ENCODE measurements at places on chromosomes 4 and X.

GRCh38 chr4:113905301-113905700 lies 74.1 kb downstream of the ARSJ start:
- DNase-seq = peak; percentile 29

DNA sequence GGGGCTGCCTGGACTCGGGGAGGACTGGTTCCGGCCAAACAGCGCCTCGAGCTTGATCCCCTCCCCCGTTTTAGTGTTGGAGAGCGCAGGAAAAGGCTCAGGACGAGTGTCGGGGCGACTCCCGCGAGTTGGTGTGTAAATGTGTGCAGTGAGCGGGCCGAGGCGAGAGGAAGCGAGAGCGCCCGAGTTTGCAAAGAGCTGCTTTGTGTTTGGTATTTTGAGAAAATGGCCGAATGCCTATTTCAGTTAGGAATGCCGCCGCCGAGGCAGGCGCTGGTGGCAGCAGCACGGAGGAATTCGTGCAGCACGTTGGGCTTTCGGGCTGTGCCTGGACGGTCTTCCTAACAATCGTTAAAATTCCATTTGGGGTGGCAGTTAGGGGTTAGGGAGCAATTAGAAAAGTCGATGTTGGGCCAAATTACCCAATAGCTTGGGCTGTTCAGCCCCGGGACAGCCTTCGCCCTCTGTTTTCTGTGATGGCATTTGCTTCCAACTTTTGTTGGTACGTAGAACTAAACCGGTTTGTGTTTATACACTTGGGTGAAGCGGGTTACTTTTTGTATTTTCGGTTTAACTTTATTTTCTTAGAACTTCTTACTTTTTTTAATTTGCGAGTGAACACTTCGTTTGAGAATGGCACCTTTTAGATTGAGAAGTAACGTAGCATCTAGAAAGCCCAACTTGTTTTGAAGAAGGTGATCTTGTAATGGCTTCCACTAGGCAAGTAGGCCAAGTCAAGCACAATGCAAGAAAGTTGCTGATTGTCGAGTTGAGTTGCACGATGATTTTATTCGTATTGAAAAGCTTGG lies 1.6 kb downstream of the REST start:
- DNase-seq = peak; percentile 61

- peak; percentile 61 for DNase-seq
These were observed 842.1 kb upstream of the HTR2C start for GRCh38 chrX:113741744-113742143.

GRCh38 chr4:142405695-142406498 lies 440.2 kb downstream of the INPP4B start:
- no peak for DNase-seq

- peak; percentile 87 for DNase-seq
These were observed 49.7 kb upstream of the ANKRD17 start for GRCh38 chr4:73308286-73308685.

DNA sequence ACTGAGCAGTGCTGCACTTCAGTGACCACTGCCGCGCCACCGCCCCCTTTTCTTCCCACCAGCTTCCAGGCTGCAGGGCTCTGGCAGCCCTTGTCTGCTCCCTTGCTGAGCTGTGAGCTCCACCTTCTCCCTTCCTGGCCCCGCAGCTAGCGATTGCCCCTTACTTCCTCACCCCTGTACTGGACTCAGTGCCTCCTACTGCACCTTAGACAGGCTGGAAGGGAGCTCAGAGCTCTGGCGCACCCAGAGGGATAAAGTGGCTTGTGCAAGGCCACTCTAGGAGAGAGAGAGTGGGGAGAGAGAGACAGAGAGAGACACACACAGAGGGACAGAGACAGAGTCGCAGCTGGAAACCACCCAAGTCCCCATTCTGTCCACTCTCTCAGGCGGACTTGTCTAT lies 6.0 kb downstream of the RASL11B start:
- DNase-seq = no peak

DNA sequence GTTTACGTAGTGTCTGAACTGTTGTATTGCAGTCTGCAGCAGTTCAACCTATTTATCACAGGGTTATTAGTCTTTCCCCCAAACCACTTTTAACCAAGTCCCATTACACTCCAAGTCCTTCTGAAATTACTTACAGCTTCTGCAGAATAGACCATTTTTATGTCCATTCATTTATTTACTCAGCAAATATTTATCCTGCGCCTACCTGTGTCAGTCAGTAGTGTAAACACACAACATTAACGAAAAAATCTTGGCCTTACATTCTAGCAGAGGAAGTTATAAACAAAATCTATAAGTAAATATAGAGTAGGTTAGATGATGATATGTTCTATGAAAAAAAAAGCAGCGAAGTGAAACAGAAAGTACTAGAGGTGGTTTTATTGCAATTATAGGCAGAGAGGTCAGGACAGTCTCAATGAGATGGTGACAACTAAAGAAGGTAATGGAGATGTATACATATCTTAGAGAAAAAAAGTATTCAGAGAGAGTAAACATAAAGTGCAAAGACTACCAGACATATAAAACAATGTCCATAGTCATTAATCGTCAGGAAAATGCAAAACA lies 534.7 kb downstream of the KCNIP4 start:
- DNase-seq = no peak

DNA sequence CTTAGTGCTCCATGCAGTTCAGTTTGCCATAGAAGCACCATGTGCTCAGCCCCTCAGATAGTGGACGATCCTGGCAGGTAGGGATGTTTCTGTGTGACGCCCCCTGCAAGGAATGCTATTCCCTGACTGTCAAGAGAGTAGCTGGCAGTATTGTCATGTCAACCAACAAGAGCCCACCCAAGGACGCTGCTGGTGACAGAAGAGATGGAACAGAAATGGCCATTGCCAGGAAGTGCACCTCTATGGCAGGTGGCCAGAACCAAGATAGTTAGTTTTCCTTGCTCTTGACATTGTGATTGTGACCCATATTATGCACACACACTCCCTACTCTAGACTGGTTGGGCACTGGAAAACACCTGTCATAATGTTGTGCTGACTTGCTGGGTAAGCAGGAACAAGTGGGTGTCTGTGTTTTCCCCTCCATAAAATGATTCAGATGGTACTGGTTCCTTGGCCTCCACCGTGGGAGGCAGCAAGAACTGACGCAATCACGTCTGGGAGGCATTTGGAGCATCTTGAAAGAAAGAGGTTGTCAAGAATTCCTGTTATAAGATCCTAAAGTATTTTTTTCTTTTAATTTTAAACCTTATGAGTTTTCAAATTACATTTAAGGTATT lies 507.9 kb downstream of the MID1IP1 start:
- no peak for DNase-seq

GRCh38 chr4:153523941-153524386 lies 57.8 kb downstream of the TMEM131L start:
- peak; percentile 45 for DNase-seq

GRCh38 chr4:87499403-87500091 lies 29.6 kb downstream of the SPARCL1 start:
- DNase-seq = no peak

DNA sequence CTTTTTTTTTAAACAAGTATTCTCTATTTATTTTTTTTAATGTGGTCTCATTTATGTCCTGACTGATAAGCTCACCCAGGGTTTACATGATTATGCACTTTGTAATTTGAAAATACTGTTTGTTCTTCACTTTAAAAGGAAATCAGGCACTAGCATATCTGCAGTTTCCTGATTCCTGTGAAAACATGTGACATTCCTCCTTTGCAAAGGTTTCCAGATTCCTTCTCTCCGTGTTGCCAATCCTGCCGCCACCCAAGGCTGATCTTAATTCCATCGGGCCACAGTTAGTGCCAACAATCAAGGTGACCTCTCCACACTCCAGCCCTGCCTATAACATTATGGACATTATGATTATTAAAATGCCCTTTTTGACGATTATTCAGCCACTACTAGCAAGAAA lies 225.4 kb downstream of the PCDH7 start:
- DNase-seq = no peak

DNA sequence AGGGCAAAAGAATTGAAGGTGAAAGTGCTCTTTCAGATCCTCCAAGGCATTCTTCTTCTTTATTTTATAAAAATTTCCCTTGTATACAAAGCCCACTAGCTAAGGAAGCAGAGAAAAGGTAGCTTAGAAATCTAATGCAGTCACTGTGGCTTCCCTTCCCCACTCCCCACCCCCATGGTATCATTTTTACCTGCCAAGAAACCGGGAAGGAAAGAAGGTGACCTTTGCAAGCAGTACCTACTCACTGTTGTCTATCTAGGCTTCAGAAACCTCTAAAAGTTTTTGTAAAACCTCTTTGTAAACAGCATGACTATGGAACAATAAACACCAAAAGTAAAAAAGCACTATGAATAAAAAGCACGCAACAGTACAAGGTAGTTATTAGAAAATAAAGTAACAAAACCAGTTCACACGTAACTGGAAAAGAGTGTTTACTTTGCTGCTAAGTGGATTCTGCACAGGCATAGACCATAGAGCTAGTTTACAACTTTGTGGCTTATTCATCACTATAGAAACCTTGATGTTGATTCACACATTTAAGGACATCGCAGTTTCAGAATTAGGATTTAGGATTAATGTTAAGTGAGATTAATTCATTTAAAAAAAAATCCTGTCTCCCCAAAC lies 109.6 kb upstream of the FTHL17 start:
- DNase-seq = no peak

- no peak for DNase-seq
These were observed 64.6 kb downstream of the ANAPC4 start for GRCh38 chr4:25441519-25442117.

GRCh38 chr4:175330236-175330635 lies 412.1 kb downstream of the ADAM29 start:
- no peak for DNase-seq

DNA sequence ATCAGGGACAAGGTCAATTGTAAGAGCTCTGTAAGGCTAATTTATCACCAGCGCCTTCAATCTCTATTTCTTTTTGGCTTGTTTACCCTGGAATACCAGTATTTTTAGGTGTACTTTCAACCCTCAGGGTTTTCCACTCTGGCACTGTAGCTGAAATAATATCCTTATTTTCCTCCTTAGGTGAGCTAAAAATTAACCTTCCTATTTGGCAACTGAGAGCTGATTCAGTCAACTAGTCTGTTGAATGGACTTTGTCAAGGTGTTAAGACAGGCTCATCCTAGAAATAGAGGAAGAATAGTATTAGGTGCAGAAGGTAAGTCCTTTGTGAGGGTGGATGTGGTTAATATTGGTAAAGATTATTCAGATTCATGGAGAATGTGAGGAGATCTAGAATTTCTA lies 101.3 kb upstream of the BANK1 start:
- no peak for DNase-seq

DNA sequence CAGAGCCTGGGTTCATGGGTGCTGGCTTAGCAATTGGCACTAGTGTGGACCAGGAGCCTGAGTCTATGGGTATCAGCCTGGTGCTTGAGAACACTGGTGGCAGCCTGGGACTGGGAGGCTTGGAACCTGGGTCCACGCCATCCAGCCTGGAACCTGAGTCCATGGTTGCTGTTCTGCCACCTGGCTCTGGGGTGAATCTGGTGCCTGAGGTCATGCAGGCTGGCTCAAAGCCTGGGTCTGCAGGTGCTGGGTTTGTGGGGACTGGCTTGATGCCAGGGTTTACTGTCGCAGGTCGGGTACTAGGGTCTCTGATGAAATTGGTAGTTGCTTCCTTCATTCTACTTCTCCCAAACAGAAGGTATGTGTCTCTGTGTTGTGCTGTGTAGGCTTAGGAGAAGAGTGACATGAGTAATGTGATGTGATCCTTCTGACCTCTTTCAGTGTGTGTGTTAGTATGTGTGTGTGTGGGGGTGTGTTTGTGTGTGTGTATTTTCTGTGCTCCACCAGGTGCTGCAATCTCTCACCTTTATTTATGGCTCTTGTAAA lies 517.0 kb upstream of the EPHA5 start:
- no peak for DNase-seq

- no peak for DNase-seq
These were observed 901 bp downstream of the JADE1 start for GRCh38 chr4:128810331-128810870.

DNA sequence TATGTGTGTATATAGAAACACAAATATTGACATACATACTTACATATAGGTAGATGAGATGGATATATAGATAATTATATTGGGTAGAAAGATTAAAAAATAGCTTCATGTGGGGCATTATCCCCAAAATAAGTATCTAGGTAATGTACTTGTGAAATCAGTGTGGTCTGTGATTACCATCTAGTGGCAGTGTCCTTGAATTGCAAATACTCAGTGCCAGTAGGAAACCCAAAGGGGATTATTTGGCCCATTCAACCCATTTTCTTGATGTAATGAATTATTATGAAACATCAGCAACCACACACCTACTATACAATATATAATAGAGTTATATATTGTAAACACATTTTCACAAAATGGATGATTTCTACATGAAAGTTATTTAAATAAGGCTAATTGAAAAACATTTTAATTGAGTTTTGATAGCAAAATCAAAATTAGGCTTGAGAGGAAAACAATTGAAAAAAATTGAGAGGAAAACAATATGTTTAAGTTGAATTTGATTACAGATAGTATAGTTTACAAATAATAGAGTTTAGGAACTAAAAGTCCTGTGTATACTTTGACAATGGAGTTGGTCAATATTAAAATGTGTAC lies 389.4 kb downstream of the GALNTL6 start:
- DNase-seq = peak; percentile 11

DNA sequence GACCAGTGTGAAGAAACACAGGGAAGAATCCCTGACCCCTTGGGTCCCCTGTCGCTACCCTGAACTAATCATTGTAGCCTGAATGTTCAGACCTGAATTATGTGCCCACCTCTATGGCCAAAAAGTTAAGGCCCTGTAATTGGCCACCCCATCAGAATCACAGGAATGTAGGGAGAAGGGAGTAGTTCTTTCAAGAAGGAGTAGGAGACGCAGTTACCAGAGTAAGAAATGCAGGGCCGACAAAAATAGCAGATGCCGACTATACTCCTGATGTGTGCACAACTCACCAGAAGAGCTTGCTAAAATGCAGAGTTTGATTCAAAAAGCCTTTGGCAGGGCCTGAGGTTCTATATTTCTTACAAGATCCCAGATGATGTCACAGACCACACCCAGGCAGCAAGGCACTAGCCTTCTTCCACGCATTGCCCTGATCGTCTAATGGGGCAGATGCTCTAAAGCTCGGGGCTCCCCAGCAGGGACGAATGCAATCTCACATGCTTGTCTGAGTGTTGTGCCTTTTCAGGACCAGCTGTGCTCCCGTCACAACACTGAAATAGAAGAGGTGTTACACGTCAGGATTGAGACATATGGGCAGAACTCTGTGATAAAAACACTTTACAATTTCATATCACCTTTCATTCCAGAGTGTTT lies 161.0 kb upstream of the FAM241A start:
- no peak for DNase-seq

- DNase-seq = no peak
These were observed 28.6 kb downstream of the MND1 start for GRCh38 chr4:153372967-153373562.

DNA sequence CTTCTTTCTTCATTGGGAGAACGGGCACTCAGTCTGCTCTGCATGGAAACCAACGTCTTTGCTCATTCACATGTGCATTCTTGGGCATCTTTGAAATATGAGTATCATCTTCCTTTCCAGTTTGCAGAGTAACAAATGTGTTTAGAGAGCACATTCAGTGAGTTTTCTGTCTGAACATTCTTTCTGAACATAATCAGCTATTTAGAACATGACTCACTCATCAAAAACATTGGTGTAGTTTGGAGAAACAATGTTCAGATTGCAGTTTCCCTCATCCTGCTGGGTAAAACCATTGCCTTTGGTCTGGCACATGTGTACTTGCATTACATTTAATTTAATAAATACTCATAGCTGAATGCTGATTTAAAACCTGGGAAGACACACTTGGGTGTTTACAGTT lies 81.5 kb upstream of the F9 start:
- no peak for DNase-seq

Measured in MV-4-11 (cell line).